Activated CD4-positive, alpha-beta memory T cell treated with anti-CD3 and anti-CD28 coated beads, Interleukin-2, amount 10 ng/mL, durations not matched to agents 7 days and 5 days (primary cell): ENCODE measurements at places on chromosomes 12 and 14.

- H3K4me3 ChIP-seq = no peak overlapping the region
Measured at GRCh38 chr14:24251880-24252288, 9.5 kb upstream of the TINF2 start.

GRCh38 chr12:71870416-71870815 lies 30.9 kb downstream of the TBC1D15 start:
- H3K27me3 ChIP-seq = no peaks in the 10 kb centered on the region
- no peak for DNase-seq
- no peak overlapping the region for H3K4me3 ChIP-seq
- H3K4me1 ChIP-seq = peaks cover 18% of the 10 kb centered on the region
- H3K27ac ChIP-seq = no peak overlapping the region
- H3K36me3 ChIP-seq = peaks cover 33% of the 10 kb centered on the region

DNA sequence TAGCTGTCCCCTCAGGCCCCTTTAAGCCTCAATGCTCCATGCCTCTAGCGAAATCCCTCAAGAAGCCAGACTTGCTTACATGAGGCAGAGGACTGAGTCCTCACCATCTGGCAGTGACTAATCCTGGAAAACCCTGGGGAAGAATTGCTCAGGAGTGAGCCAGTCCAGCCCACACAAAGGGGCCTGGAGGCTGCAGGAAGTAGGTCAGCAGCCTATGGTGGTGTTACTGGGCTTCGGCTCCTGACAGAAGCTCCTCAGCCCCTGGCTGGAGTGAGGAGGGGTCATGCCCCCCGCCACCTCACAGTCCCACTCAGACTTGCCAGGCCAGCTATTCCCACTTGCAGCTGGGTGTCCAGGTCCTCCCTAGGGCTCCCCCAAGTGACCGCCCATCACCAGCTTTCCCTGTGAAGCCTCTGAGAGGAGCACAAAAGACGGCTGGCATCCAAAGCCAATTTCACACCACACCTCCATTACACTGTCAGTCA lies 250.5 kb downstream of the DPF3 start:
- H3K4me1 ChIP-seq = peaks cover 10% of the 10 kb centered on the region
- H3K36me3 ChIP-seq = peaks cover 9% of the 10 kb centered on the region
- no peak overlapping the region for H3K27ac ChIP-seq
- H3K4me3 ChIP-seq = no peak overlapping the region
- peaks cover 16% of the 10 kb centered on the region for H3K27me3 ChIP-seq

- H3K4me3 ChIP-seq = peak overlapping the region; percentile 94
- peaks cover 23% of the 10 kb centered on the region for H3K36me3 ChIP-seq
- DNase-seq = peak; percentile 29
- H3K4me1 ChIP-seq = peaks cover 36% of the 10 kb centered on the region
- no peak overlapping the region for H3K27ac ChIP-seq
Measured at GRCh38 chr14:64541972-64542835, 1.7 kb downstream of the HSPA2 start.

- H3K4me3 ChIP-seq = no peak overlapping the region
- no peak overlapping the region for H3K27ac ChIP-seq
- H3K4me1 ChIP-seq = no peaks in the 10 kb centered on the region
- no peaks in the 10 kb centered on the region for H3K36me3 ChIP-seq
- H3K27me3 ChIP-seq = peaks cover 6% of the 10 kb centered on the region
Measured at GRCh38 chr14:52907949-52908348, 42.9 kb downstream of the FERMT2 start.
